Activated effector memory CD4-positive, alpha-beta T cell treated with anti-CD3 and anti-CD28 coated beads, Interleukin-2, amount 50 U/mL, for 16 hours (primary cell): ENCODE measurements at places on chromosomes 11 and 22.

DNA sequence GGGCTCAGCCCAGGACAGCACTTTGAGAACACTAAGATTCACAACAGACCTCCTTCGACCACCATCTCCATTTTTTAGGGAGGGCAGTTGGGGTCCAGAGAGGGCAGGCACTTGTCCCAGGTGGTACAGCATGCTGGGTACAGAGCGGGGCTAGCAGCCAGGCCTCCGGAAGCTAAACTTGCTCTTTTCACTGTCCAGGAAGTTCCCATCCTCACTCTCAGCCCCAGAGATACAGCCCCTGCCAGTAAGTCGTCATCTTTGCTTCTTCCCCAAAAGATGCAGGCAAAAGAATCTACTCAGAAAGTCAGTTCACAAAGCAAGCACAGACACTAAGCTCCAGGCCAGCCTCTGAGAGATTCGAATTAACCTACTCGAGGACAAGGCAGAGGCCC is 6.7 kb upstream of the RAB3IL1 start:
- no peak for DNase-seq

GRCh38 chr11:115255006-115255762 is 249.0 kb downstream of the CADM1 start:
- no peak for DNase-seq

DNA sequence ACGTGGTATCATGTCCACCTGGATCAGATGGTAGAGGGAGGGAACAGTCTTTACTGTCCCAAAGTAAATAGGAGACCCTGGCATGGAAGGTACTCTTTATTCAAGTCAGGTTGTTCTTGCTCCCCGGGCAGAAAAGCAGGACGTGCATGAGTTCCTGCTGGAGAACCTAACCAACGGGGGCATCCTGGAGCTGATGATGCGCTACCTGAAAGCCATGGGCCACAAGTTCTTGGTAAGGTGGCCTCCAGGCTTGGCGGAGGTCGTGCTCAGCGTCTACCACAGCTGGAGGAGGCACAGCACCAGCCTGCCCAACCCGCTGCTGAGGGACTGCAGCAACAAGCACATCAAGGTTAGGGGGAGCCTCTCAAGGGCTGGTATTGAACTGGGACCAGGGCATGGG is 48.7 kb downstream of the CABIN1 start:
- DNase-seq: no peak

GRCh38 chr11:21975242-21975641 is 217.6 kb upstream of the ANO5 start:
- no peak for DNase-seq

DNA sequence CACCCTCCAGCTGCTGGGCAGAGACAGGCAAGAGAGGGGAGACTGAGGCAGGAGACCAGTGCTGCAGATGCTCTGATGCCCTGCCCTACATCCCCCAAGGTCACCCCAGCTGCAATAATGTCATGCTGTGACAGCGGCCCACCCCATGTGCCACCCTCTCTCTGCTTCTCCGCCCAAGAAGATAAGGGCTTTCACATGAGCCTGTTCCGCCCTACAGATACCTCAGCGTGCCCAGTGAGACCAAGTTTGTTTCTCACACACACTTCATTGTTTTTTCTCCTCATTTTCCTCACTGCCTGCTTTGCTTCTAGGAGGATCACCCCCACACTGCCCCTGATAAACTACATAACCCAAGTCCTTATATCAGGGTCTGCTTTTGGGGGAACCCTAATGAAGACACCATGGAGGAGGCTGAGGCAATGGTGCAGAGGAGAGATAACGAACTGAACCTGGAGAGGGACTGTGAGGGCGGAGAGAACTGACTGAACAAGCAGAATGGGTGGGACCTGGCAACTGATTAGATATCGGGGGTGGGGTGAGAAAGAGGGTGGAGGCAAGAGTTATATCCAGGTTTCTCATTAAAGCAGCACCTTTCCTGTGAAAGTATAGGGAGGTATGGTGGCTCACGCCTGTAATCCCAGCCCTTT is 37.5 kb upstream of the TSKU start:
- no peak for DNase-seq

DNA sequence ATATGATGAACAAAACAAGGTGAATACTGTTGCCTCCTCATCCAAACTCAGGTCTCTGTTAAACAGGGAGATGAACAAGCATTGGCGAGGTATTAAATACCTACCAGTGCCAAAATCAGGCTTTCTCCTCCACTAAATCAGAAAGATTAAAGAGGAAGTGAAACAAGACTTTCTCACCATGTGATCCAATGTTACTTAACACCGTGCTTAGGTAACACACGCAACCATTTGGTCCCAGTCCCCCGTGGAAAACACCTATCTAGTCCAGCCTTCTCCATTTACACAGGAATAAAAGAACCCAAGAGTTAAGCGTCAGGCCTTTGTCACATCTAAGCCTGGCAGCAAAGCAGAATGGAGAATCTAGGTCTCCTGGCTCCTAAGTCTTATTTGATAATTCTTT is 34.5 kb downstream of the TENM4 start:
- DNase-seq: no peak

DNA sequence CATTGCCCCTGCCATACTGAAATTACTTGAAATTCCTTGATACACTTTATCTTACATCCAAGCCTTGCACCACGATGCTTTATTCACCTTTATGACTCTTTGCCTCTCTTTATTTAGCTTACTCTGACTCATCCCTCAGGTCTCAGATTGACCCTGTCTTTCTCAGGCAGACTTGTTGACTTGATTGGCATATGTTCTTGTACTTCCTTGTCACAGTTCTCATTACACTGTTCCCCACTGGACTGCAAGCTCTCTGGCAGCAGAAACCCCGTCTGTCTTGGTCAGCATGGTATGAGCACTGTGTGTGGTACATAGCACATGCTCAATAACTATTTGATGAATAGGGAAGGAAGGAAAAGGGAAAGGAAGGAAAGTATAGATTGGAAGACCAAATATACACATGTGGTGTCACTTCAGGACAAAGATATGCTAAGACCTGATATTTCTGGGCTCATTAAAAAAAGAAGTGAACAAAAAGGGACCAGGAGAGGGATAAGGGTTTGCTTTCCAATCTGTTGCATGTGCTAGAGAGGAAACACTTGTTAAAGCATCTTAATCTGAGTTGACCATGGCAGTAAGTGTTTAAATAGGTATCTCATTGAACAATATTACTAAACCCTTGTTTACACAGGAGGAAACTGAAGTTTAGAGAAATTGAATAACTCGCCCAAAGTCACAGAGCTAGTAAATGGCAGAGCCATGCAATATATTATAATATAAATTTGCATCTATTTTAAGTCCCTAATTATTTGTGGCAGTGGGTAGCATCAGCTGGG is 7.2 kb downstream of the LYVE1 start:
- no peak for DNase-seq

GRCh38 chr22:22788460-22789037 is 99.1 kb upstream of the IGLL5 start:
- DNase-seq: no peak

DNA sequence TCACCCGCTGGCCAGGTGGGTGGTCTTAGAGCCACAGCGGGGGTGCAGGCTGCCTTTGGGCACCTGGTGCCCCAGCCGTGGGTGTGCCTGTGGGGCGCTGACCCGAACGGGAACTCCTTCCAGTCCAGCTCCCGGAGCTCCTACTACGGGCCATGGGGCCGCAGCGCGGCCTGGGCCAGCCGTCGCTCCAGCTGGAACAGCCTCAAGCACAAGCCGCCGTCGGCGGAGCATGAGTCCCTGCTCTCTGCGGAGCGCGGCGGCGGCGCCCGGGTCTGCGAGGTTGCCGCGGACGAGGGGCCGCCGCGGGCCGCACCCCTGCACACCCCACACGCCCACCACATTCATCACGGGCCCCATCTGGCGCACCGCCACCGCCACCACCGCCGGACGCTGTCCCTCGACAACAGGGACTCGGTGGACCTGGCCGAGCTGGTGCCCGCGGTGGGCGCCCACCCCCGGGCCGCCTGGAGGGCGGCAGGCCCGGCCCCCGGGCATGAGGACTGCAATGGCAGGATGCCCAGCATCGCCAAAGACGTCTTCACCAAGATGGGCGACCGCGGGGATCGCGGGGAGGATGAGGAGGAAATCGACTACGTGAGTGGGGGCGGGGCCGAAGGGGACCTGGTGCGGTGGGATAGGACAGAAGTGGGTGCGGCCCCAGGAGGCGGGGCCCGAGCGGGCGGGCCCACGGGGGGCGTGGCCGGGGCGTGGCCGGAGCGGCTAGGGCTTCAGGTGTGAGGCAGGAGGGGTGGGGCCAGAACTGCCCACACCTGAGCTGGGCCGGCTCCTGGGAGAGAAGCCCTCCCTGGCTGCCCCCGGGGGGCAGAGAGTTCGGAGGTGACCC is 91.5 kb downstream of the CACNA1I start:
- DNase-seq: peak; percentile 92

DNA sequence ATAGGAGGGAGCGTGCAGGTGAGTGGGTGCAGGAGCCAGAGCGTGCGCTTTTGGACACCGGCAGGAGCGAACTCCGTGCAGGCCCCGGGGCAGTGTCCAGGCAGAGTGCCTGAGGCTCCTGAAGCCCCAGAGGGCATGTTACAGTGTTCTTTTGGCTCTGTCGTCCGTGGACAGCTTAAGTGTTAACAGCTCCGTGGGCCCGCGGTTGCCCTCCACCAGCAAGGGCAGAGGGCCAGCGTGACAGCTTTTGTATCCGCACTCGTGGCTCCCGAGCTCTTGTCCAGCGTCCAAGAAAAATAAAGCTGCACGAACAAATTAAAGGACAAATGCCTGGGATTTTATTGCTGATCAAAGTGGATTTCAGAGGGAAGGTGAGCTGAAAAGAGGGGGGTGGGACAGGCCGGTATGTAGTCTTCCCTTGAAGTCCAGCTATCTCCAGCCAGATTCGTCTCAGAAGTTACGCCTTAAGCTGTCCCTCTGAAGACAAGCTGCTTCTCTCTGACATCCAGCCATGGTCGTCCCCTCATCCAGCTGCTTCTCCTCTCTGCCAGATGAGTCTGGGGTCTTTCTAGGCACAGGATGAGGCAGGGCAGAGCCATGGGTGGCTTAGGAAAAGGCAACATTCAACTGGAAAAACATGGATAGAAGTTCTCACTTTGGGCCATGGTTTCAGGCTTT is 968 bp upstream of the TMEM109 start:
- DNase-seq: peak; percentile 50

GRCh38 chr11:16606784-16607674 is 131.4 kb upstream of the C11orf58 start:
- no peak for DNase-seq

- DNase-seq: no peak
Measured at GRCh38 chr11:132472411-132473172, 1059.7 kb downstream of the OPCML start.

GRCh38 chr11:57466680-57467079 is 6.4 kb downstream of the RTN4RL2 start:
- no peak for DNase-seq

GRCh38 chr11:95922536-95923438 is 1.1 kb downstream of the MTMR2 start:
- DNase-seq: no peak

GRCh38 chr11:86244063-86244521 is 461 bp upstream of the EED start:
- DNase-seq: peak; percentile 96

DNA sequence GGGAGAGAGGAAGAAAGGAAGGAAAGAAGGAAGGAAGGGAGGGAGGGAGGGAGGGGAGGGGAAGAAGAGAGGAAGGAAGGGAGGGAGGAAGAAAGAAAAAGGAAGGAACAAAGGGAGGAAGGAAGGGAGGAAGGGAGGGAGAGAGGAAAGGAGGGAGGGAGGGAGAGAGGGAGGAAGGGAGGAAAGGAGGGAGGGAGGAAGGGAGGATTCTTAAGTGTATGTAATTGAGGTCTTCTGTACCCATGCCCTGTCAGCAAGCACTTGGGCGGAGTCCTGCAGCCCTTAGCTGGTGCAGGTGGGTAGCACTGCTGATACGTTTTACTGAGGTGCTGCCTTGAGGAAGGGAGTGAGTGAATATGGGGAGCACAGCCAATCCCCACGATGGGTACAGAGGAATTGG is 56.9 kb upstream of the RASD2 start:
- DNase-seq: no peak
